ENCODE measurements at places on chromosomes 11 and 22.
A peak's percentile ranks its signal among the peaks of the same experiment; 100 is the strongest.

GRCh38 chr11:9259981-9260837, 4.9 kb downstream of the DENND5A start:
- DNase-seq: no peak

DNA sequence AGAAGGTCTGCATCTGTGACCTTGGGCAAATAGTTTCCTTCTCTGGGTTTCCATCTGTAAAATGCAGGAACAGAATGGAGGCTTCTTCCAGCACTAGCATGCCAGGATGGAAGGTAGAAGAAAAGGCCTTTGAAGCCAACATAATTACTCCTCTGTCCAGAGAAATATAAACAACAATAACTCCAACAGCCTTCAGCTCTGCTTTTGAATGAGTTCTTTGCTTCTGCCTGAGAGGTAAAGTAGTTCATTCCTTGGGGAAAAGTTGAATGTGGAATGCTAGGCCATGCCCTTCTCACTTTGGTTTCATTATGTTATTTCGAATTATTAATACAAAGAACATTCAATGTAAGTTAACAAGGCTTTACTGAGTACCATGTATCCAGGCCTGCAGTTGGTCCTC, 61.2 kb upstream of the BLID start:
- DNase-seq: peak; percentile 93

DNA sequence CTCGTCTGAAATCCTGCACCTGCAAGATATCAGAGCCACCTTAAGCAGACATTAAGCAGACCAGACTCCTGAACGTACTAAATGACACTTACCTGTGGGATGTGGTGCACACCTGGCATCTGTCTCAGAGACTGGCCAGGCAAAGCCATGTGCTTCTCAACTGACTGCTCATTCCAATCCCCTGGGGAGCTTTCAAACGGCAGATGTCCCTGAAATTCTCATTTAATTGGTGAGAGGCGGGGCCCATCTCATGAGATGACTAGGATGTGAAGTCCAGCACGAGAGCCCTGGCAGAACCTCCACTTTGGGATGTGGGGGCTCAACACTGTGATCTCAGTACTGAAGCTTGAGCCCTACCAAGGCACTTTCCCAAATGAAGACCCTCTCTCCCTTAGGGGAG, 84.9 kb upstream of the HMGXB4 start:
- DNase-seq: no peak

- DNase-seq: peak; percentile 67
These were observed 1.8 kb downstream of the IGF2 start for GRCh38 chr11:2137202-2138067.

DNA sequence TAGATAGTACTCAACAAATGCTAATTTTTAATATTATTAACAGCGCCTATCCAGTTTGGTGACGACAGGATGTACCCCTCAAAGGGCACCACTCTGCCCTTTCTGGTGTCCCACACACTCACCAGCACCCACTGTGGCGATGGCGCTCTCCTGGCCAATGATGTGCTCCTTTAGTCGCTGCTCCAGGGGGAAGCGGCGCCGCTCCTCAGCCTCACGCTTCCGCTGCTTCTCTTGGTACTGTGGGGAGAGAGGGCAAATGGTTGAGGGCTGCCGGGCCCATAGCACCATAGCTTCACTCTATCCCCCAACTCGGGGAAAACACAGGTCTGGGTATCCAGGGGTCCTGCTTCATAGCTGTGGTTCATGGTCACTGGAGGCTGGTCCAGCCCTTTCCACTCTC, 73.0 kb upstream of the PHOX2A start:
- DNase-seq: no peak
